Fibroblast of the aortic adventitia (primary cell): ENCODE measurements at places on chromosomes 6 and 20. TPM values are rescaled to one million over a fixed set of nuclear protein-coding genes. Genes with fewer than 3 reads are reported as not detected.

- no peak for DNase-seq
These were observed 12.3 kb downstream of the RIN2 start for GRCh38 chr20:19770375-19770774.

GRCh38 chr20:43388268-43389002 lies 69.3 kb upstream of the SRSF6 start:
- DNase-seq, result peak; percentile 78

GRCh38 chr6:79040083-79040482 lies 38.0 kb downstream of the PHIP start:
- no peak for DNase-seq

ULBP3 gene
- 0.41 and 16.4 TPM in 2 replicates for total RNA-seq

PAK5 gene
- total RNA-seq, result 0.16 TPM in 1 of 2 replicates, not detected in the other

GRCh38 chr6:169159331-169159730 lies 94.3 kb downstream of the THBS2 start:
- no peak for DNase-seq

- no peak for DNase-seq
These were observed 68.0 kb upstream of the PIM1 start for GRCh38 chr6:37101991-37102298.

GRCh38 chr6:147179809-147180208 lies 24.4 kb upstream of the STXBP5 start:
- DNase-seq, result no peak

DNA sequence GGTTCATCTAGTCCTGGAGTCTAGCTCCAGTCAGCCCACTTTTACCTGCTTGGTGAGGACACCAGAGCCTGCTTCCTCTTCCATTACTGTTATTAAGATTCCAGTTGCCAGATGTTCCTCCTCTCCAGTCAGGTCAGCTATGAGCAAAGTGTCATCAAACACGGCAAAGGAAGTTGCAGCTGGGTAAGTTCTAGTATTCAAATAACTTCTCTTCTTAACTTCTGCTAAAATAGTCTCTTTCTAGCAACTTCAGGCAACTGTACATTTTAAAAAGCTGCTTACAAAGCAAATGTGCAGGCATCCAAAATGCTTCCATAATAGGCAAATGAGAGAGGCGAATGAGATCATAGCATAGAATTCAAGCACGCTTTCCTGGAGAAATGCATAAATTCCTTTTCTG lies 18.4 kb upstream of the MRPS18A start:
- peak; percentile 61 for DNase-seq

CYP21A2 gene
- total RNA-seq, result 0.09 and 1.3 TPM in 2 replicates

DNA sequence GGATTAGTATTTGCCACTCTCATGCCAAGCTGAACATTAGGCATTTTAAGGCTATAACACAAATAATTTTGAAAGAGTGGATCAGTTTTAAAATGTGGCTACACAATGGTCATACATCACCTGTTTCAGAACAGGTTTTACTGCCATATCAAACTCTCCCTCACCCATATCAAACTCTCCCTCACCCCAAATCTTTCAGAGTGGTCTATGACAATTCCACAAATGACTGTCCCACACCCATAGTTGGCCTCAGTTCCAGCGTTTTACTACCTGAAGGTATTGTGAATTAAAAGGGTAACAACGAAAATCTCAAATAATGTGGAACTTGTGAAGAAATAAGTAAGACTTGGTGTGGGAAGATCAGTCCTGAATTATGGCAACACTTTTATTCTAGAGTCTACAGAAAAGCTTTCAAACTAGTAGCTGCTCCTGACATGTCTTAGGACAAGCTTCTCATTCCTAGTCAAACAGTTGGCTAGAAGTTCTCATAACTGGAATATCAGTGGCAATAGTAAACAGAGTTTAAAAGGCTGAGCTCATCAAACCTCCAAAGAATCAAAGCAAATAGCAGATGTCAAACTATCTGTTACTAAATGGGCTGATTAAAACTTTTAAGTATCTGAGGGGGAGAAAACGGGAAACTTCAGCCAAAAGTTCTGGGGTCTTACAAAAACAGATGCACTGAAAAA lies 52.4 kb downstream of the MAP3K7 start:
- no peak for DNase-seq

SCP2D1 gene
- total RNA-seq, result not detected in 2 replicates

- no peak for DNase-seq
These were observed 124.6 kb downstream of the SLC23A2 start for GRCh38 chr20:4876731-4877130.

FYN gene
- total RNA-seq, result 91.9 and 137 TPM in 2 replicates

OPRL1 gene
- 0.63 and 1.3 TPM in 2 replicates for total RNA-seq

ENPP4 gene
- total RNA-seq, result 0.99 and 6.1 TPM in 2 replicates

DNA sequence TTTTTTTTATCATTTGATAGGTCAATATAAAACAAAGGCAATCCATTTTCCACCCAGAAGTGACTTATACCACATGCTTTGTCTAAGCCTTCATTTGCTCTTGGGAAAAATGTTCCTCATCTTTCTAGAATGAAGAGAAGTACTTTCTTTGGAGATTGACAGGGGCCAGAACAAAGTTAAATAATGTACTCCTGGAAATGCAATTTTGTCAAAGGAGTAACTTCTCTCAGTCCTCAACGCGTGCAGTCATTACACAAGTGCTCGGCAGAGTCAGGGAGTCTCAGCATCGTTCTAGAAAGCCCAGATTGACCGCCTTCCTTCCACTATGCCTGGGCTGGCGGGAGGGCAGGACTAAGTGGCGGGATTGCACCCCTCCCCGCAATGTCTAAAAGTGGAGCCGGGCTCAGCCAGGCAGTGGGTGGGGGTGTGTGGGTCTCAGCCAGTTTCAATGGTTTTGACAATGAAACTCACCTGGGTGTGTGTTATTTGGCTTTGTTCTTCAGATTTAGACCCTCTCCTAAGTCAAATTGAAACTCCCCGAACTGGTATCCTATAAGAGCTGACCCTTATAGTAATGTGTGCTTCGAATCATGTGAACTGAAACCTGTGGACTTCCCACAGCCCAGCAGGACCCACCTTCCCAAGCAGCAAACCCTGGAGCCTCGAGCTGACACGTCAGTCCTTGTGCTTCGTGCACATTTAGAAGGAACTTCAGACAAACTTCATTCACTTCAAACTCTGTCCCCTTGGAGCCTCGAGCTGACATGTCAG lies 63.2 kb upstream of the DUSP22 start:
- no peak for DNase-seq

DNA sequence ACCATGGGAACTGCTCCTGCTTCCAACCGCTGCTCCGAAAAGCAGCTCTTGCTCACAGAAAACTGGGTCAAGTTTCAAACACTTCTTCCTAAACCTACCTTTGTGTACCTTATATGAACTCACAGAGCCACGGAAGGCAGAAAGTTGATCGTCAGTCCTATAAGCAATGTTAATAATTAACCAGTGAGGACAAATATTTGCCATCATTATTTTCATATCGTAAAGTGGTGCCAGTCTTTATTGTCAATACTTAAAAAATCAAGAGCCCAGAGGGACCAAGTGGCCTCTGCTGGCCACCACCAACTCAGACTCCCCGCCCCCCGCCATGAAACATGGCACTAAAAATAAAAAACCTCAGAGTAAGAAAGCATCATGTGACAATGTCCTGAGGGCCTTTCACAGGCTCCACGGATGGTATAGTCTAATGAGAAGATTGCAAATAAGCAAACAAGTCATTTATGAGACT lies 9.1 kb upstream of the PBOV1 start:
- DNase-seq, result no peak

- DNase-seq, result peak; percentile 52
These were observed 22.0 kb downstream of the KIF13A start for GRCh38 chr6:17965397-17965796.

NUS1 gene
- 18.8 and 29.4 TPM in 2 replicates for total RNA-seq

- no peak for DNase-seq
These were observed 117.0 kb upstream of the KCNG1 start for GRCh38 chr20:51139891-51140290.

FITM2 gene
- total RNA-seq, result 1.8 and 11.0 TPM in 2 replicates

GRCh38 chr20:24989162-24989561 lies 3.4 kb downstream of the APMAP start:
- DNase-seq, result no peak

DNA sequence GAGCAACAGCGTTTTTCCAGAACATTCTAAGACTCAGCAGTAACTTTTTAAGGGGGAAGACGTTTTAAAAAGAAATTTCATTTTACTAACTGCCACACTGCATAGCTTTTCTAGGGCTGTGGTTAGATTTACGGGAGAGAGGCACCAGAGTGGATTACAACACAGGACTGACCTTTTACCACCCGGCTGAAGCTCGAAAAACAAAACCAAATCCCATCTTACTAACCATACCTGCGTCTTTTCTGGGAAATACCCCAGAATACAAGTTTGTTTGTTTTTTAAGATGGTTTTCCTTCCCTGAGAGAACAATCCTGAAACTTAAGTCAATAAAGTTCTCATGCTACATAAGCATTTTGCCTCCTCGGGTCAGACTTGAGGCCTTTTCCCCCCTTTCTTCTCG lies 209.3 kb upstream of the SOX4 start:
- DNase-seq, result no peak

GRCh38 chr20:63350196-63350595 lies 11.0 kb downstream of the CHRNA4 start:
- no peak for DNase-seq

DNA sequence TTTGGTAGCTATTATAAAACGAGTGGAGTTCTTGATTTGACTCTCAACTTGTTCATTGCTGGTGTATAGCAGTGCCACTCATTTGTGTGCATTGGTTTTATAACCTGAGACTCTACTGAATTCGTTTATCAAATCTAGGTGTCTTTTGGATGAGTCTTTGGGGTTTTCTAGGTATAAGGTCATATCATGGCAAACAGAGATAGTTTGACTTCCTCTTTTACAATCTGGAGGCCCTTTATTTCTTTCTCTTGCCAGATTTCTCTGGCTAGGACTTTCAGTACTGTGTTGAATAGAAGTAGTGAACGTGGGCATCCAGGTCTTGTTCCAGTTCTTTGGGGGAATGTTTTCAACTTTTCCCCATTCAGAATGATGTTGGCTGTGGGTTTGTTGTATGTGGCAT lies 38.8 kb downstream of the SUMO4 start:
- DNase-seq, result no peak

- DNase-seq, result no peak
These were observed 261.6 kb upstream of the FERMT1 start for GRCh38 chr20:6384380-6384779.
